ENCODE measurements at places on chromosomes 6 and 20.

- DNase-seq, result no peak
Measured at GRCh38 chr20:3818155-3819151, 1.9 kb upstream of the AP5S1 start.

GRCh38 chr20:25867776-25868649 is 171.4 kb upstream of the ZNF337 start:
- DNase-seq, result peak; percentile 48

DNA sequence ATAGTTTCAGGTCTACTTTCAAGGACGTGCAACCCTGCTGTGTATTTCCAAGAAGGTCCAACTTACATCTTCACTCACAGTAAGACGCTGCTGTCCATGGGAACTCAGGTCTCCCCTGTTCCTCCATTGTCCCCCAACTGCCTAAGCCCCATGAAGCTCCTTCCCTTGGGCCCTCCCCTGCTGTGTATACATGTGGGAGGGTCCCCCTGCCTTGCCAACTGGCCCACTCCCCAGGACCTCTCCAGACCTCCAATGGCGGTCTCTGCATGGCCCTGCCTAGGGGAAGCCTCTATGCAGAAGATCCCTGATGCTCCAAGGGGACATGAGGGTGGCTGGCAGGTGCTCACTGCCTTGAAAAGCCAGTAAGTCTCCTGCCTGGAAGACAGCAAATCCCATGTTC is 186.7 kb upstream of the CST7 start:
- DNase-seq, result no peak

GRCh38 chr6:90319979-90320685 is 23.5 kb upstream of the BACH2 start:
- DNase-seq, result no peak

GRCh38 chr6:151690303-151690702 is 117.2 kb upstream of the ESR1 start:
- no peak for DNase-seq

DNA sequence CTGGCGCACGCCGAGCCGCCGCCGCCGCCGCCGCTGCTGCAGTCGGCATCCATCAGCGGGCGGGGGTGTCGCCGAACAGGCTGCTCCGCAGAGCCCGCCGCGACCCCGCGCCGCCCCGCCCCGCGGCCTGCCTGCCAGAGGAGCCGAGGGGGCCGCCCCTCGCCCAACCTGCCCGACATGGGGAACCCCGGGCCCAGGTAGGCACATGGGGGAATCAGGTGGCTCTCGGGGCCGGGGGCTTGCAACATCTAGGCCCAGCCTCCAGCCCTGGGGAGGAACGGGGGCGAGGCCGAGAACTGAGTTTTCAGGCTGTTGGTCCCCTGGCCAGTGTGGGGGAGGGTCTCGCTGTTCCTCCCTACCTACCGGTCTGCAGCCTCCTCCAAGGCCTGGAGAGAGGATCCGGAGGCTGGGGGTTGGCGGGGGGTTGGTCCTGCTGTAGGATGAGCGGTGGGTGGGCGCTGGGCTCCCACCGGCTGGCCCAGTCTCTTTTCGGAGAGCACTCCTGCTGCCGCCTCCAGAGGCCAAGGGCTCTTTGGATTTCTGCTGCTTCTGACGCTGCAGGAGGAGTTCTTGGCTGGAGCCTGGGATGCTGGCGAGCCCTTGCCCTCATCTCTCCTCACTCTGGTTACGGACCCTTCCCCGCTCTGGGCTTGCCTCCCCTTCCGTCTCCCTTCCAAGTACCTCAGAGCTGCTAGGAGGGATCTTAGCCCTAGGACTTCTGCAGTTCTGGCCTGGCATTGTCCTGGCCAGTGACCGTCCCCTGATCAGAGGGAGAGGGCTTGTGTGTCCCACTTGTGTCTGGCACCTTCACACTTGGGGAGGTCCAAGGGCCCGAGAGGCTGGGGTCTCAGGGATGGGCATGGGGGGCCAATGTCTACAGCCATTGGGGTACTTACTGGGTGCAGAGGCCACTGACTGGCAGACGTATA is at the start of gene EPB41L1:
Gene EPB41L1, plus strand, starts transcription at position 41 of the 929 bp plus-strand sequence. CDS start 19,038 bp downstream, outside the sequence.
- DNase-seq, result no peak

GRCh38 chr6:56366141-56366852 is 118.9 kb upstream of the COL21A1 start:
- no peak for DNase-seq

- no peak for DNase-seq
Measured at GRCh38 chr6:133396984-133397348, 155.8 kb downstream of the EYA4 start.

DNA sequence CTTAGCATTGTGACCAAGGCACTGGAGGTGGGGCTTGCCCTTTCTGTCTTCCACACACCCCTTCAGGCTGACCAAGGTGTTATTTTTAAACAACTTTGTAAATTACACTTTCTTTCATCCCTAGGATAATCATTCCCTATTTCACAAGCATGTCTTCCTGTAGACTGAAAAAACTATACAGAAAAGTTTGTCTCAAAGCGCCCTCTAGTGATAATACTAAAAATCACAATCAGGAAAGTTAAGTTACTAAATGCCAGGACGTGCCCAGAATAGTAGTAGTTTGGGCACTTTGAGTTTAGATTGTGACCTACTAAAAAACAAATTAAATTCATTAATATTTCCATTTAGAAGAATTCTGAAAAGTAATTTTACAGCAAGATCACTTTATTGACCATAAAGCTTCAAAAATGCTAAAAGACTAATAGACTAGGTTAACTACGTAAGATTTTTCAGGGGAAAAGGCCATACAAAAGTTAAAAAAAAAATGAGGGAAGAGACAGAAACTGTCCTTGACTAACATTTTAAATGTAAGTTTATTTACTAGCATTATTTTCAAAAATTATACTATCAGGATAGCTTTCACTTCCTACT is 123.3 kb upstream of the DUSP22 start:
- no peak for DNase-seq

GRCh38 chr20:30511322-30512030 is 746.0 kb upstream of the DEFB115 start:
- DNase-seq, result no peak

DNA sequence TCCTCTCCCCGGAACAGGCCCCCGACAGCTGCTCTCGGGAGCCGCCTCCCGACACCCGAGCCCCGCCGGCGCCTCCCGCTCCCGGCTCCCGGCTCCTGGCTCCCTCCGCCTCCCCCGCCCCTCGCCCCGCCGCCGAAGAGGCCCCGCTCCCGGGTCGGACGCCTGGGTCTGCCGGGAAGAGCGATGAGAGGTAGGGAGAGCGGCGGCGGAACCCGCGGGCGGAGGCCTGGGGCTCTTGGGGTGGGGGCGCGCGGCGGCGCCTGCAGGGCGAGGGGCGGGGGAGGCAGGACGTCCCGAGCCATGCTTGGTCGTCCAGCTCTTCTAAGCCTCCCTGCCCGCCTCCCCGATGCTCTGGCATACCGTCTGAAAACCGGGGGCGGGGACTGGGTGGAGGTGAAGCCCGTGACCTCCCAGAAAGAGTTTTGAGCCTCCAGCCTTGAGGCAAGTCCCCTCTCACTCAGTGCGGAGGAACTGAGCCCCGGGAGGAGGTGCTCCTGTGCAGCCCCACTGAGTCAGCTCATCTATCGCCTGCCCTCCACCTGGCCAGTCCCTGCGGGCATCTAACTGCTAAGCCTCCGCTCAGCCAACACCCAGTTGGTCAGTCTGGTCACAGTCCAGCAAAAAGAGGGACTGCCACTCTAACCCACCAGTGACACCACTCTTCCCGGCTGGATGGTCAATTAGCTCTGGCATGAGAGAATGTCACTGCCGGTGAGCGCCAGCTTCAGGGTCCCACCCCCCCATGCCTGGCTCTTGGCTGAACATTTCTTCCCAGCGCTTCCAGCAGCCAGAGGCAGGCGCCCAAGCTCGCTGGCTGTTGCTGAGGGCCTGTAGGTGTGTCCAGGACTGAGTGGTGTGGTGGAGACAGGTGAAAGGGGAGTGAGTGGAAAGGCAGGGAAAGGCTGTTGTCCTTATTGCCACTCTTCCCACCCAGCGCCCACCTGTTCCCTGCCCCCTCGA is 482 bp downstream of the DDR1 start:
- DNase-seq, result no peak

- DNase-seq, result no peak
Measured at GRCh38 chr6:148346681-148347440, 4.2 kb downstream of the SASH1 start.

- DNase-seq, result no peak
Measured at GRCh38 chr20:54219751-54220426, 12.0 kb downstream of the PFDN4 start.

DNA sequence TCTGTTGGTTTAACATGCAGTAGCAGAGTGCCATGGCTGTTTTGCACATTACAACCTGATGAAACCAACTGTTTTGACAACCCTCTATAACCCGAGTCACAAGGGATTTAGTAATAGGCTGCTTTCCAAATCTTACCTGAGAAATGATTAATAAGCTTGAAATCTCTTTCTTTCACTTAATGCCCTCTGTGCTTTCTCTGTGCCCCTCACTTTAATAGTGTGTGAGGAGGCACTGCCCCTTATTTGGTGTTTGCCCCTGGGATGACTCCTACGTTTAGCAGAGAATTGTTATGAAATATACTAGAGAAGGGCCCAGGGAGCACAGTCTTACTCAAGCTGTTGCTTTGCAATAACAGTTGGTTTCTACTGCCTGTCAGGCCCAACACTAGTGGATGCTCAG is 31.0 kb upstream of the PTCHD4 start:
- DNase-seq, result no peak

GRCh38 chr6:134161041-134161440 is 108.6 kb upstream of the SLC2A12 start:
- DNase-seq, result no peak

DNA sequence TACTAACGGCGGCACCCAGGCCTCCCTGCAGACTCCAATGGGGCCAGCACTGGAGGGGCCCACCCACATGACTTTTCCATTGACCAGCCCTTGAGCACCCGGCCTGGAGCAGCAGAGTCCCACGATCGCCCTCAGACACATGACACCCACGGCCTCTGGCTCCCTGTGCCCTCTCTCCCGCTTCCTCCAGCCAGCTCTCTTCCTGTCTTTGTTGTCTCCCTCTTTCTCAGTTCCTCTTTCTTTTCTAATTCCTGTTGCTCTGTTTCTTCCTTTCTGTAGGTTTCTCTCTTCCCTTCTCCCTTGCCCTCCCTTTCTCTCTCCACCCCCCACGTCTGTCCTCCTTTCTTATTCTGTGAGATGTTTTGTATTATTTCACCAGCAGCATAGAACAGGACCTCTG is 26.1 kb upstream of the FANCE start:
- DNase-seq, result no peak

GRCh38 chr6:40586369-40587201 is 579 bp downstream of the LRFN2 start:
- no peak for DNase-seq

GRCh38 chr6:10310826-10311225 is 104.0 kb downstream of the TFAP2A start:
- no peak for DNase-seq

DNA sequence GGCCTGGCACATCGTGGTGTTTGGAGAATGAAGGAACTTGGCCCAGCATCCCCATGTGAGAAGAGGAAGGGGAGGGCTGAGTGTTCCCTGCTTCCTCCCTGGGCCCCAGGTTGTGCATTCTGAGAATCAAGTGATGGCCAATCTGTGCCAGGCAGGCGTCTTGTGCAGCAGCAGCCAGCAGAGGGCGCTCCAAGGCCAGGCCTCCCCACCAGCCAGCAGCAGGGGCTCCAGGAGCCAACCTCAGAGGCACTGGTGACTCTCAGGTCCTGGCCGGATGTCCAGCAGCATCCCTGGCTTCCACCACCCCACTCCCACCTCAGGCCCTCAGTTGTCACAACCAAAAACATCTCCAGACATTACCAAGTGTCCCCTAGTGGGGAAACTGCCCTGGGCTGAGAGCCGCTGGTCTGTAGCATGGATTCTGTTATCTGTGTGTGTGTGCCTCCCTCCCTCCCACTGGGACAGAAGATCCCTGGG is 192.0 kb downstream of the PREX1 start:
- peak; percentile 40 for DNase-seq

GRCh38 chr6:125714441-125715090 is 34.9 kb upstream of the HEY2 start:
- no peak for DNase-seq

- no peak for DNase-seq
Measured at GRCh38 chr6:102761872-102762271, 1368.4 kb downstream of the GRIK2 start.

DNA sequence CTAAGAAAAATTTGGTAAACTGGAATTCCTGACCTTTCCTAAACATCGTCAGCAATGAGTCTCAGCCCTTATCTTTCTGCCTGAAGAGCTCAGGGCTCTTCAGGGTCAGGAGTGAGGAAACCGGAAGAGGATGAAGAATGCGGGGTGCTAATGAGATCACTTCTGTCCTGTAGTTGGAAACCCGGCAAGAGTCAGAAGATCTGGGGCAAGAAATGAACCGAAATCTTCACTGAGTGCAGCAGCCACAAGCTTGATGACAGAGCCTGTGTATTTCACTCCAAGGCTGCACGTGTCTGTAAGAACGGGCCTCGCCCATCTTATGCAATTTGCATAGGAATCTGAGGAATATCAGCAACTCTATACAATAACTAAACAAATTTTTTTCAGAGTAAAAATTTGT is 60.4 kb upstream of the QKI start:
- DNase-seq, result no peak

- DNase-seq, result no peak
Measured at GRCh38 chr6:33277663-33278391, 904 bp downstream of the B3GALT4 start.

GRCh38 chr6:36392621-36393020 is 5.2 kb upstream of the ETV7 start:
- no peak for DNase-seq

DNA sequence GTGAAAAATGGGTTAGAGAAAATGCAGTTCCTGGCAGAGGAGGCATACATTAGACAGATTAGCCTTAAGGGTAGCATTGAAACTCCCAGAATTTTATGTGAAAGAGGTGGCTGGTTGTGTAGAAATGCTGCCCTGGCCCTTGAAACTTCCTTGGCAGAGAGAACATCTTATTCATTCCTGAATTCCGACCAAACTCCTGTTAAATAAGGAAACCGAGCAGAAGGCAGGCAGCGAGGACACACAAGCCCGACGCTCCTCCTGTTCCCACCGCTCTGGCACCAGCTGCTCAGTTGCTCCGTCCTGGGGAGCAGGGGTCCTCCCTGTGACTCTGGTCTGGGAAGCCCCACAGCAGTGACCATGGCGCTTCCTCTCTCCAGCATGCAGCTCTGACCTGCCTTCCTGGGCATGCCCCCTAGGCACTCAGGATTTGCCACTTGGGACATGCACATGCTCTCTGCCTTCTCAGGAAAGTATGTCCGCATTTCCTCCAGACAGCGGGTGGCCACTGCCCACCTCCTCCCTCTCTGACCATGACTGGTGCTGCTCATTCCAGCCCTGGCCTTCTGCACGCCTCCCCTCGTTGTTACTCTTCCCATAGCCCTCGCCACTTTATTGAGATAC is 35.2 kb upstream of the CLDN20 start:
- no peak for DNase-seq

- DNase-seq, result no peak
Measured at GRCh38 chr6:4950836-4951533, 52.9 kb downstream of the RPP40 start.

GRCh38 chr20:61558726-61559125 is 306.7 kb downstream of the CDH4 start:
- DNase-seq, result no peak

GRCh38 chr20:10611357-10611756 is 62.4 kb downstream of the JAG1 start:
- DNase-seq, result no peak

Data from T follicular helper cell (primary cell).